ENCODE measurements at places on chromosomes 2 and 18. TPM values are rescaled to one million over a fixed set of nuclear protein-coding genes. Genes with fewer than 3 reads are reported as not detected.

Gene CIB4
- not detected for polyA plus RNA-seq

Gene ANO7
- 2.0 TPM for polyA plus RNA-seq

Gene MAPK4
- polyA plus RNA-seq = 7.4 TPM

Gene MOCOS
- 0.10 TPM for polyA plus RNA-seq

Gene TRABD2A
- polyA plus RNA-seq = 0.28 TPM

Gene MBP
- polyA plus RNA-seq = 10.2 TPM

Gene C2orf15
- 0.16 TPM for polyA plus RNA-seq

Gene BIRC6
- 59.7 TPM for polyA plus RNA-seq

Gene INHBB
- polyA plus RNA-seq = 0.38 TPM

Gene CCDC121
- 6.9 TPM for polyA plus RNA-seq

DNA sequence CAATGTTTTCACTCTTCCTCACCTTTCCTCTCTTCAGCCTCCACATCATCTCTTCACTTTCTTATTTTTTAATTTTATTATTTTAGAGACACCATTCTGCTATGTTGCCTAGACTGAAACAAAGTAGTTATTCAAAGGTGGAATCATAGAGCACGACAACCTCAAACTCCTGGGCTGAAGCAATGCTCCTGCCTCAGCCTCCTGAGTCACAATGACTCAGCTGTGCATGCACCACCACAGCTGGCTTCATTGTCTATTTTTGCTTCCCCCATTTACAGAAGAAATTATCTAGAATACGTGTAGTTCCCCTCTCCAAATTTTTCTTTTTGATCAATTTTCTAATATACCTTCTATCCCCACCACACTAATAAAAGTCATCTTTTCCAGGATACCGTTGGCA lies 911.5 kb upstream of the SOX11 start:
- DNase-seq = no peak

DNA sequence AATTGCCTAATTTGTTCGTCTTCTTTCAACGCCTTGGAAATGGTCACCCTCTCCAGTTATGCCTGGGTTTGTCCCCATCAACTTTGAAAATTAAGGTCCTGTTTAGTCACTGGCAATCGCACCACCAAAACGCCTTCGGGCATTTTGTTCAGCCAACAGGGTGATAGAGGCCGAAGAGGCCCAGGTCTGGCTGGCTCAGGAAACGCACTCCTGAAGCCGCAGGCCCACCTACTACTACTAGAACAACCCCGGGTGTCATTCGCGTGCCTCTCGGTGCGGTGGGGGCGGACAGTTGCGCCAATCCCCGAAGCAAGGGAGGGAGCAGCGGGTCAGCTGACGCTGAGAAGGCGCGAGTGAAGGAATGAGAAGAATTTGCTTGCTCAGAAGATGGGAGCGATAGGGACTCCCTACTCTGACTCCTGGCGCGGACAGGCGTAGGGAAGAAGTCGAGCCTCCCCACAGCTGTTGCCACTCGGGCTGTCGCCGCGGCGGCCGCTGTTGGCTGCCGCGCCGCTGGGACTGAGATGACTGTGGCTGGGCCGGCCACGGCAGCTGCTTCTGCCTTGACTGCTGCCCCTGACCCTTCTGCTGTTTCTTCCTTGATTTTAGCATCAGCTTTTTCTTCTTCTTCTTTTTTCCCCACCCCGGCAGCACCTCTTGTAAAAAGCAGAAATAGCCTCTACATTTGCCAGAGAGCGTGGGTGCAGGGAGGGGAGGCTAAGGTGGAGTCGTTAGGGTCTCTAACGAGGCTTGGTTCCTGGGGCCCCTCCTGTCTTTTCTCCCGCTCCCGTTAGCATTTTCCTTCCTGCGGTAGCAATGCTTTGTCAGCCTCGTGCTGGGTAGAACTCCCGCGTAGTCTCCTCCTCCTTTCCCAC lies 387.6 kb downstream of the FIGN start:
- peak; percentile 79 for DNase-seq

DNA sequence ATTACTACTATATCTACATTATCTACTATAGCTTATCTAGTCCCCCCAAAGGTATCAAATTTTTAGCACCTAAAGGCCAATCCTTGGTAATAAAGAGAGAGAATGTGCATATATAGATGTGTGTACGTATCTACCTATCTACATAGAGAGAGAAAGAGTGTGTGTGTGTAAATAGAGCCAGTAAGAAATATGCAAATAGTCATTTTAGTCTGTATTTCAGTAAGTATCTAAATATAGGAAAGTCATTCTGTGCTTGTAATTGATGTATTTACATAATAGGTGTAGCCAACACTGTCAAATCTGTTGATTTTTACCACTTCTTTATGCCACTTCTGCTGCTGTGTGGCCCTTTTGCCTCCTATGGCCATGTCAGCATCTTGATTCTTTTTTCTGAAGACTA lies 284.5 kb upstream of the TFPI start:
- no peak for DNase-seq

DNA sequence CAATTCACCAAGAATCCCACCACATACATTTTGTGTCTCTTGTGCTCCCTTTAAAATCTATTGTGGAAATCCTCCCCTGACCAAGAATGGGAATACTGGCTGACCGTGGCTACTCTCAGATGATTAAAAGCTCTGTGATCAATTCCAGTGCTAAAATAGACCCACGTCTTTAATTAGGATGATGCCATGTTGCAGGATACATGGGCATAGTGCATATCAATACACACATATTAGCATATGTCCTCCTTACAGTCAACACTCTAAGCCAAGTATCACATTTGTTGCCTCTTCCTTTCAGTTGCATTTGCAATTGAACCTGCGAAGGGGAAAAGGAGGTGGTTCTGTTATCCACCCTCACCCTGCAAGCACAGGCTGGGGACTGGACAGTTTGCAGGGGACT lies 41.8 kb downstream of the SPP2 start:
- no peak for DNase-seq

DNA sequence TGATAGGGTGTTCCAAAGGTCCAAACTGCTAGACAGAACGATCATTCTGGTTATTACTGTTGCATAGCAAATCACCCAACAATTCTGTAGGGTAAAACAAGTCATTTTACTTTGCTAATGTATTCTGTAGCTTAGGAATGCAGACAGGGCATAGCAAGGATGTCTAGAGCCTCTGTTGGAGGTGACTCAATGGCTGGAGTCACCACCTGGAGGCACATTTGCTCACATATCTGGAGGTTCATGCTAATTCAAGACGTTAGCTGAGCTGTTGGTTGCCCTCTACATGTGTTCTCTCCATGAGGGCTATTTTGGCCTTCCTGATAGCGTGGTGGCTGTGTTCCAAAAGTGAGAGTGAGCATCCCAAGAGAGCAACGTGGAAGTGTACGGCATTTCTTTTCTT lies 22.5 kb upstream of the ST8SIA3 start:
- no peak for DNase-seq

- peak; percentile 69 for DNase-seq
These were observed 49.6 kb downstream of the SMIM21 start for GRCh38 chr18:75377926-75378325.

DNA sequence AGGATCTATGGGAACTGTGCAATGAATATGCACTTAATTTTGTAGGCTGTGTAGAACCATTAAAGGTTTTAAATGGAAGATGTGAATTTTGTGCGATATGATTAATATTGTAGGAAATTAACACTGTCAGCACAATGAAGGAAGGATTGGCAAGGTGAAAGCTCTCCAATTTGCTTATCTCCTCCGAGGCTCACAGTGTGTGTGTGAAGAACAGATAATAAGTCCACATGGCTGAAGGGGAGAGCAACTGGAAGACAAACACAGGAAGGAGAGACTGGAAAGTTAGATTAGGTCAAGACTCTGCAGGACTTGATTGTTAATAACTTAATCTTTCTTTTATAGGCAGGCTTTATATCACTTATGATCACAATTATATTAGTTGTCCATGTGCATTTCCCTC lies 269.7 kb upstream of the VRK2 start:
- no peak for DNase-seq

DNA sequence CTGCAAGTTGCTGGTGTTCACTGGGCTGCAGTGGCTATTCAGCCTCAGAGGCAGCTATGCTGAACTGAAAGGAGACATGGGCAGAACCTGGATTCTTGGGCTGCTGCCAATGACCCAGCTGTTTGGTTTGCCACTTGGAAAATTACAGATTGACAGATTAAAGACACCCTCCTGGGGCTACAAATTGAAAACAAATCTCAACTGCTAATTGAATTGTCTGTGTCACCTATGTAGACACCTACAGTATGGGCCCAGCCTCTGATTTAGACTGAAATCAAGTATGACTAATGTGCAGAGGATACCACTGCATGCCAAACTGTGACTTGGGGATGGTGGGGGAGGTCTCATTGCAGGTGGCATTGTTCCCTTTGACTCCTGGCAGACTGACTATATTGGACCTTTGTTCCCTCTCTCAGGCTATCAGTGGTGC lies 42.8 kb downstream of the ITSN2 start:
- DNase-seq = peak; percentile 27

- DNase-seq = no peak
These were observed 47.7 kb downstream of the TPO start for GRCh38 chr2:1460851-1461418.

DNA sequence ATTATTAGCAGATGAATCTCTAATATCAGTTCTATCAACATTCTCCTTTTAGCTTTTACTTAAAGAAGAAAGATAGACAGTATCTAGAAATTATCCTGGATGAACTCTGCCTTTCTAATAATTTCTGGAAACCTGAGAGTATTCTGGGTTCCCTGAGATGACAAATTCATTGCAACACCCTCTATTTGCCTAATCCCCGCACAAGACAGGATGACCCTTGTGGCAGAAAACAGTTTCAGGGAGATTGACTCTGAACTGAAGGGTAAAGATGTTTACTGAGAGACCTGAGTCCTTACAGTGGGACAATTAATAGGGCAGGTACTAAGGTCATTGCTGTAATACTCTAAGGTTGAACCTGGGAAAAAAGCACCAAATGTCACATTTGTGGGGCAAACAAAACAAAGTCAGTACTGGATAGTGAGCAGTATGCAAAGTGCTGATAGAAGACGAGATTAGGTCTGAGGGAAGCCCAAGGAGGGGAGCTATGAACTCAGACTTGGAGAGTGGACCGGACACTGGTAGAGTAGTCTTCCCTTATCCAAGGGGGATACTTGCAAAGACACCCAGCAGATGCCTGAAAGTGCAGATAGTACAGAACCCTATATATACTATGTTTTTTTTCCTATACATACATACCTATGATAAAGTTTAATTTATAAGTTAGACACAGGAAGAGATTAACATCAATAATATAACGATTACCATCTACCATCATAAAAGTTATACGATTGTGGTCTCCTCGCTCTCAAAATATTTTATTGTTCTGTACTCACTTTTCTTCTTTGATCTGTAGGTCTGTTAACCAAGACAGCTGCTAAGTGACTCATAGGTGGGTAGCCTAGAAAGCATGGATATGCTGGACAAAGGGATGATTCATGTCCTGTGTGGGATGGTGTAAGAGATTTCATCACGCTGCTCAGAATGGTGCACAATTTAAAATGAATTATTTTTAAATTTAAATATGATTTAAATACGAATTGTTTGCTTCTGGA lies 148.3 kb upstream of the KLHL14 start:
- no peak for DNase-seq

GRCh38 chr18:58541146-58541788 lies 87.6 kb downstream of the ALPK2 start:
- DNase-seq = no peak

- DNase-seq = no peak
These were observed 83.6 kb downstream of the MREG start for GRCh38 chr2:215929602-215930335.

GRCh38 chr2:38344813-38345212 lies 32.3 kb downstream of the ATL2 start:
- DNase-seq = no peak

DNA sequence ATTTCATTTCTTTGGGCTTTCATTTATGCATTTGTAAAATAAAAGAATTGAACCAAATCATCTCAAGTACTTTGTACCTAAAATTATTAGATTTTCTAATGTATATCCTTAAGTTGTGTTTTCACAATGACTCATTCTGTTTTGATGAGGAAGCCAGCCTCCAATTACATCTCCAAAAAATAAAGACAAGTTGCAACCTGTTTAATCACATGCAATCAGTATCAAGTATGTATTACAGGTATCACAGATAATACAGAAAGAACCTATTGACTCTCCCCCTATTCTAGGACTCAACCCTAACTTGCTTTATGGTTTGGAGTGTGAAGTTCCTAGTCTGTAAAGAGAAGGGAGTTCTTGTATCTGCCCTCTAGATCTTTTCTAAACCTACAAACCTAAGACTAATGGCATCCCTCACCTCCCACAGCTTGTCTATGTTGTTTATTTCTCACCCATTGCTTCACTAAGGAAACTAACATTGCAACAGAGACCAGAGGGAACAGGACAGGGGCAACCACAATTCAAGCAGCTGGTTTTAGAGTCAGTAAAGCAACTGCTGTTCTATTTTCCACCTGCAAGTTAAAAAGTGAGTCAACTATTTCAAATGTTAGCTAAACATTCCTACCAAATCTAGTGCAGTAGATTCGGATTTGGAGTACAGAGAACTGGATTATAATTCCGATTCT lies 141.1 kb upstream of the ETAA1 start:
- no peak for DNase-seq

GRCh38 chr2:963876-964275 lies 13.2 kb downstream of the SNTG2 start:
- DNase-seq = no peak

- peak; percentile 72 for DNase-seq
These were observed 322.2 kb downstream of the IRS1 start for GRCh38 chr2:226477221-226478108.

Data from muscle of leg (tissue), 16 donors.